ENCODE measurements at places on chromosomes 11 and 22. TPM values are rescaled to one million over a fixed set of nuclear protein-coding genes. Genes with fewer than 3 reads are reported as not detected.

- H3K27ac ChIP-seq: no peak overlapping the region
- peaks cover 64% of the 10 kb centered on the region for H3K36me3 ChIP-seq
- no peak overlapping the region for H3K4me3 ChIP-seq
- no peaks in the 10 kb centered on the region for H3K27me3 ChIP-seq
- DNase-seq: no peak
These were observed 32.1 kb downstream of the ARHGEF17 start for GRCh38 chr11:73340164-73340563.

DNA sequence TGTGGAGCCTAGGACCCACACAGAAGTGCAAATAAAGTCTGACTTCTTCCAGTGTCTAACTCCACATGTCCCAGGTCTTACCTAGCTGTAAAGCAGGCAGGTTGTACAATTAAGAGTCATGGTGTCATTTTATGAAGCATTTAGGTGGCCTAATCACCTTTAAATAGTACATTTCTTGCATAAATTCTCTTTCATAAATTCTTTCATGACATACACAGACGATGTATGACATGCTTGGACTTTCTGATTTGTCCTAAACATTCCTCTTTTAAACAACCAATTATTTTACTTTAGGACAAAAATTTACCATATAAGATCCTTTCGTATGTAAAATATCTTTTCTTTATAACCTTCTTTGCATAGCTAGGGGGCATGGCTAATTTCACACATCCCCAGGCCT lies 31.3 kb downstream of the TSKU start:
- no peak for DNase-seq
- no peaks in the 10 kb centered on the region for H3K4me1 ChIP-seq
- H3K27ac ChIP-seq: no peak overlapping the region
- H3K36me3 ChIP-seq: no peaks in the 10 kb centered on the region
- no peaks in the 10 kb centered on the region for H3K27me3 ChIP-seq
- H3K4me3 ChIP-seq: no peak overlapping the region

DNA sequence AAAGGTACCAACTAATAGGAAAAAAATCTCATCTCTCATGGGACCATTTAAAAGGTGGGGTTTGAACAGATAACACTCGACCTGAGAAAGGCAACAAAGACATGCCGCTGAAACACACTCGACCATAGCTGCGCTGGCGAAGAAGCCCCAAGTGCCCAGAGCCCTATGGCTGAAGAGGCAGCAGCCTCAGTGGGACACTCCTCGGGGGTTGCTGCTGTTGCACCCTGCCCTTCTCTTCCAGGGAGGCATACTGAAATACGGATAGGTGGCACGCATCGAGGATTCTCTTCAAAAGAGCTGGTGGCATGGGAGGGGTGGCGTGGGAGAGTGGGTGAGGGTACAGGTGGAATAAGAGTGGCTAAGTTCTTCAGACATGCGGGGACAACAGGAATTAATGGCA lies 18.5 kb upstream of the PHLDA2 start:
- H3K27ac ChIP-seq: no peak overlapping the region
- no peak for DNase-seq
- no peaks in the 10 kb centered on the region for H3K4me1 ChIP-seq
- no peak overlapping the region for H3K4me3 ChIP-seq
- peaks cover 71% of the 10 kb centered on the region for H3K36me3 ChIP-seq

DNA sequence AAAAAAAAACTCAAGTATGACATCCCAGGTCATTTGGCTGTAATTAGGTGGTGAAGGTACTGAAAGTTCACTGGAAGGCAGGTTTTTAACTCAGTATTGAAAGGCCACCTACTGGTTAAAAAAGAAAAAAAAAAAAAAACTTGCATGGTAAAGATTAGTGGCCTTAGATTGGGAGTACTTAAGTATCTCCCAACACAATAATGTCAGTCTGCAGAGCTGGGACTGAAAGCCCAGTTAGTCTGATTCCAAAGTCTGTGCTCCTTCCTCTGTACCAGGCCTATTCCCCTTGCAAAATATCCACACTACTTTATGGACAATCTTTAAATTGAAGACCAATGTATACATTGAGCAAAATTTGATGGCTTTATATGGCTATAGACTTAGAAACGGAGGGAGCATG lies 85.5 kb downstream of the NOX4 start:
- no peak overlapping the region for H3K4me3 ChIP-seq
- DNase-seq: no peak
- no peak overlapping the region for H3K27ac ChIP-seq
- no peaks in the 10 kb centered on the region for H3K4me1 ChIP-seq

GRCh38 chr11:117626576-117626975 lies 170.4 kb downstream of the DSCAML1 start:
- H3K27ac ChIP-seq: no peak overlapping the region
- no peaks in the 10 kb centered on the region for H3K4me1 ChIP-seq
- H3K27me3 ChIP-seq: no peaks in the 10 kb centered on the region
- H3K4me3 ChIP-seq: no peak overlapping the region

The MSANTD2 gene
- polyA plus RNA-seq: 6.2 TPM

The MLC1 gene
- not detected for polyA plus RNA-seq
